T-helper 1 cell (primary cell): ENCODE measurements at places on chromosomes 6 and 20.

DNA sequence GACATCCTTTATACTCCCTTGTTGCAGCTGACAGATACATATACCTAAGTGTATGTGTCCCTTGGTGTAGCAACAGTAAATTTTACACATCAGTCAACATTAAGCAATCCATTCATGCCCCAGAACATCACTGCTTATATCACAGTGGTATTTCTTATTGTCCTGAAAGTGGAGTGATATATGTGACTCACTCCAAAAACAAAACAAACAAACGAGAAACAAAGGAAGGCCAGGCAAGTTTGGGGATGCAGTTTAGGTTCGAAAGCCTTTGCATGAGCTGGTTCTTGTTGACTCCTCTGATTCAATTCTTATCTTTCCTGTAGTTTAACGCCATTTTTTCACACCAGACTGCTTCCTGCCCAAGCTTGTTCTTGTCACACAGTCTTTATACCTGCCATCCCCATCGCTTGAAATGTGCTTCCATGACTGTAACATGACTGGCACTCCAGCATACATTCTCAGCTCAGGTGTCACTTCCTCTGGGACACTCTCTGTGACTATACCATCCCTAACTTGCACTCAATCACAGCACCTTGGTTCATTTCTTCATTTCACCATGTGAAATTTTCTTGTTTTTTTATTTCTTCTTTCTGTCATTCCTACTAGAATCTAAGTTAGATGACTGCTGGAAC, 125.0 kb upstream of the TSHZ2 start:
- no peak for DNase-seq

DNA sequence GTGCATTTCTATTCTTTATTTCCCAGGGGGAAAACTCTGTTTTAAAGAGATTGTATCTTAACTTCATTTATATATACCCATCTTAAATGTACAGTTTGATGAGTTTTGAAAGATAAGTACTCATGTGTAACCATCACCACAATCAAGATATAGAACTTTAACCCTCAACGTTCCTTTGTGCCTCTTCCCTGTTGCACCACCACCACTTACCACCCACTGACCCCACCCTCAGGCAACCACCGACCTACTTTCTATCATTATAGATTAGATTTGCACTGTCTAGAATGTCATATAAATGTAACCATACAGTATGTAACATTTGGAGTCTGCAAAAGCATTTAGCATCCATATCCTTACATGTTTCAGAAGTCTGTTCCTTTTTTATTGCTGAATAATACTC, 121.0 kb downstream of the RTN4IP1 start:
- no peak for DNase-seq

- no peak for DNase-seq
Observed at GRCh38 chr6:1170794-1171193, 141.1 kb upstream of the FOXQ1 start.

GRCh38 chr6:71375676-71376075, 87.1 kb downstream of the OGFRL1 start:
- DNase-seq: no peak

DNA sequence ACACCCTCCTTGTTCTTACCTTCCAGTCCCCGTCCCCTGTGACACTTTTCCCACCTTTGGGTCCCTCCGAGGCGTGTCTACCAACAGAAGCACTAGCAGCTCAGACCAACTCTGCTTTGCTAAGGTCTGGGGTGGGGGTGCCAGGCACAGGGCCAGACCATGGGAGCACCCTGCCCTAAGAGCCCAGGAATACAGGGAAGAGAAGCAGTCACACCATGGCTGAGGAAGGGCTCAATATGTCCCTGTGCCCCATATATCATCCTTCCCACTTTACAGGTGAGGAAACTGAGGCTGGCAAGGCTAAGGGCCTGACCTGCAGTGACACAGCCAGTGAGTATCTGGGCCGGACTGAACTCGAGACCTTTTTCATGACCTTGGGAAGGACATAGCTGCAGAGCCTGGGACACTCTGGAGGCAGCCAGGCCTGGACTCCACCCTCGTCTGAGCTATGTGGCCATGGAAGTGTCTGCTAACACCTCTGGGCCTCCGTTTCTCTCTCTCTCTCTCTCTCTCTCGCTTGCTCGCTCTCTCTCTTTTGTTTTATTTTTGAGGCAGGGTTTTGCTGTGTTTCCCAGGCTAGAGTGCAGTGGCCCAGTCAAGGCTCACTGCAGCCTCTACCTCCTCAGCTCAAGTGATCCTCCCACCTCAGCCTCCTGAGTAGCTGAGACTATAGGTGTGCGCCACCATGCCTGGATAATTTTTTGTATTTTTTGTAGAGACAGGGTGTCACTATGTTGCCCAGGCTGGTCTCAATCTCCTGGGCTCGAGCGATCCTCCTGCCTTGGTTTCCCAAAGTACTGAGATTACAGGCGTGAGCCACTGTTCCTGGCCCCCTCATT, 156.7 kb downstream of the GRM4 start:
- no peak for DNase-seq

- no peak for DNase-seq
Observed at GRCh38 chr6:29933955-29934354, 8.4 kb upstream of the HLA-A start.

- no peak for DNase-seq
Observed at GRCh38 chr20:14879839-14880238, 542.4 kb upstream of the FLRT3 start.

DNA sequence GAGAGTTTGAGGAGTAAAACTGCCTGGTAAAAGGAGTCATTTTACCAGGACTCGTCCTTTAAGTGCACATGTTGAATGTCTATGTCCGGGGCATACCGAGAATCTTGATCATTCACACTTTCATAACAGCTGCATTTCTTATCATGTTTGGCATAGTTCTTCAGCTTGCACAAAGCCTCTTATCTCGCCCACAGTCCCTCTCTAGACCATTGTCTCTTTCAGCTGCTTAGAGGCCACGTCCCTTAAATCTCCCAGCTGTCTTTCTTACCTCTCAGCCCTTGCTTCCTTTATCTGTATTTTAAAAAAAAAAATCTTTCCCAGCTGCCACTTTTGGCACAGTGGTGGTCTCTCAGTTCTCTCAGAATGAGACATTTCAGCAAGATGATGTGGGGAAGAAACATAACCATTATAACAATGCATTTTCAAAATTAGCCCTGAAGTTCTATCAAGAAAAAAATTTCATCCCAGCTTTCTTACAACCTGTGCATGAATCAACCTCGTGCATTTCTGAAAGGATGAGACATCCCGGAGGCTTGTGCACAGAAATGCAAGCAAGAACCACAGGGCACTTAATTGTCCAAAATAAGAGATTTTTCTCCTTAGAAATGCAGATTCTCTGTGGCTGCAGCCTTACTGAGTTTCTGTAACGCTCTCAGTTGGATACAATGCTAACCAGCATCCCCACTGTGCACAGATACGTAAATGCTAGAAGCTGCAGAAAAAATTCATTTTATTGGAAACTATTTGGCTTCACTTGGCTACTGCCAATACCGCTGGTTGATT, 24.2 kb downstream of the RBM24 start:
- DNase-seq: no peak

- DNase-seq: no peak
Observed at GRCh38 chr20:38034961-38035360, 1.4 kb downstream of the RPRD1B start.

DNA sequence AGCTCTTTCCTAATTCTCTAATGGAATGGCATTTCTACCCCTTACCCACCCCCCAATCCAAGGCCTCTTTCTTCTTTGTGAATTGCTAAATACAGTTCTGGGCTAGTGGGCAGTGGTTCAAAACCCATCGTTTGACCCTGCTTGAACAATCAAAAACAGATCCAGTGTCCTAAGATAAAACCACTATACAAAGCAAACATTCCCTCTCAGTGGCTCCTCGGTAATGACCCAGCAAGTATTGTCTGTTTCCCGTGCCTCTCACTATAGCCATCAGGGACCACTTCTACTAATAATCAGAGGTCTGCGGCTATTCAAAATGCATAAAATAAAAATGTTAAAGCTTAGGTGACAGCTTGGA, 143.5 kb upstream of the AKAP12 start:
- no peak for DNase-seq
